Hepatocyte (in vitro differentiated cells): ENCODE measurements at places on chromosomes 12 and 14.

GRCh38 chr12:10155966-10156365 is 16.0 kb downstream of the OLR1 start:
- DNase-seq: no peak

- peak; percentile 50 for DNase-seq
These were observed 91.6 kb downstream of the DHRS2 start for GRCh38 chr14:23727566-23728335.

- DNase-seq: no peak
These were observed 103.8 kb downstream of the ACSS3 start for GRCh38 chr12:81181691-81182090.

DNA sequence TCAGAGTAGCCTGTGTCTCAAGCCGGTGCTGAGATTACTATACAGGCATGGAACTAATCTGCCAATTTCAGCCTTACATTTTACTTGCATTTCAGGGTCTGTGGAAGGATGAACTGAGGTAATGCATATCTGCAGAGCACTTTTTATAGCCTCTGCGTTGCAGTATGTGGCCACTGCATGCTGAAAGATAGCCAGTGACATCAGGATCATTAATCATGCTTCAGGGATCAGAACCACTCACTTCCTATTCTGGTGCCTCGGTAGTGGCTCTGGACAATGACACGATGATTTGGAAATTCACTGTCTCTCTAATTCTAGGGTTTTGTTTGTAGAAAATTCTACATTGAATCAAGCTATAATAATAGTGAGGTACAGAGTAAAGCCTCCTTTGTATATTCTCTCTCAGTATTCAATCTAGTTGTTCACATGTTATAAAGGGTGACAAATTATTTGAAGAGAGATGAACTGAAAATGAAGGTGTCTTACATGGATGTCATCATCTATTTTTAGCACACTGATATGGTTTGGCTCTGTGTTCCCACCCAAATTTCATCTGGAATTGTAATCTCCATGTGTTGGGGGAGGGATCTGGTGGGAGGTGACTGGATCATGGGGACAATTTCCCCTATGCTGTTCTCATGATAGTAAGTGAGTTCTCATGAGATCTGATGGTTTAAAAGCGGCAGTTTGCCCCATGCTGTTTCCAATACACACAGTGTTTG is 554.3 kb upstream of the MIS18BP1 start:
- DNase-seq: no peak

DNA sequence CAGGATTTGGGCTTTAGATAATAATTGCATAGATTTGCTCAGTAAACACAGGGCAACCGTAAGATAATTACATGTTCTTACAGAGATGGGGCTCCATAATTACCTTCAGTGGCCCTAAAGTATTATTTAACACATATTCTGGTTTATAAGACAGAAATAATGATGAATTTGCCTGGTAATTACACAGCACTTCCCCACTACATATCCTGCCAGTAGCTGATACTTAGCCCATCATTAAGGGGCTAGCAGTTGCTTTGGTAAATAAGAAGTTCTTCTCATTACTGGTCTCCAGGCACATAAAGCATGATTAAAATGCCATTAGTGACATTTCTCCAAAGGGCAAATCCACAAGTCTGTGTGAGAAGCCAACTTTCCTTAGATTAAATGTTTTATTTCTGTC is 158.7 kb downstream of the NUAK1 start:
- DNase-seq: no peak

- peak; percentile 78 for DNase-seq
These were observed 20.1 kb downstream of the STX2 start for GRCh38 chr12:130818635-130819576.

DNA sequence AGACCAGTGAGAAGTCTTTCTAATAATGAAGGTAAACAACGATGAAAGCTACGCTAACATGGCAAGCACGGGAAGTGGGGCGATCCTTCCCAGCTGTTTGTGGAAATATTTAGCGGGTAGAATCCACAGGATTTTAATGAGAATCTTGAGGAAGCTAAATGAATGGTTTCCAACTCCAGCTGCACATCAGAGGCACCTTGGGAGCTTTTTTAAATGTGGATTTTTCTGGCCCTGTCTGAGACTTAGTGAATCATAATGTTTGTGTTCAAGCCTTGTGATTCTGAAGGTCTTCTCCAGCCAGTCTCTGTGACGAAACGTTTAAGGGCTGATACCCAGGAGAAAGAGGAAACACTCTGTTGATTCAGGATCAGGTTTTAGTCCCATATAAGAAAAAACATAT is 169.8 kb downstream of the CAPZA3 start:
- no peak for DNase-seq

DNA sequence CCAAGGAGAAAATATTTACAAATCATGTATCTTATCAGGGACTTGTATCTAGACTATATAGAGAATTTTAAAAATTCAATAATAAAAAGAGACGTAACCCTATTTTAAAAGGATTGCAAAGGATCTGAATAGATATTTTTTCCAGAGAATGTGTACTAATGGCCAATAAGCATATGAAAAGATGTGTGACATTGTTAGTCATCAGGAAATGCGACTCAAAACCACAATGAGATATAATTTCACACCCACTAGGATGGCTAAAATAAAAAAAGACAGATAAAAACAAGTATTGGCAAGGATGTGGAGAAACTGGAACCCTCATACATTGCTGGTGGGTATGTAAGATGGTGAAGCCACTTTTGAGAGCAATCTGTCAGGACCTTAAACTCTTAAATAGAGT is 141.9 kb upstream of the BMP4 start:
- no peak for DNase-seq

DNA sequence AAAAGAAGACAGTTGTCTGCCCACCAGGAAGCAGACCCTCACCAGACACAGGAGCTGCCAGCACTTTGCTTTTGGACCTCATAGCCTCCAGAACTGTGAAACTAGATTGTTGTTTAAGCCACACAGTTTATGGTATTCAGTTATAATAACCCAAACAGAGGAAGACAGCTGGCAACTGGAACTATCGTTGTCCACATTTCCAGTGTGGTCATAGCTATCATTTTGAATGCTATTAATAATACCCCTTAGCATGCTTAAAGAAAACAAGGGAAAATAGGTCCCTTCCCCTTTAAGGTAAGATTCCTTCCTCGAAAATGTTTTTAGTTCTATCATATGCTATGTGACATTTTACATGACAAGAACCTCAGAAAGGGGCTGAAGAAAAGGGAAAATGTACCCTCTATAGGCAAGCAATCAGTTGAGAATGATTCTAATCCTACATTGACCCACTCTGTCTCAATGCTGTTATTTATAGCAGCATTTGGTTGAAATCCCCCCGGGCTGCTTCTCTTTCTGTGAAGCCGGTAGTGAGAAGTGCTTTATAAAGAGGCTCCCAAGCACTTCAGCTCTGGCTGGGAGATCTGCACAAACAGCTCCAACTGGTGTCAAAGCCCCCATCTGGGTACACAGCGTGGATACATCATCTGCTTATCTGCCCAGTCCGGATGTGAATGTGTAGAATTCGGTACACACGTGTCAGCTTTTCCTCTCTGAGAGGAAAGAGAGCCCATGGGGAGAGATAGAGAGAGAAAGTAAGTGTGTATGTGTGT is 221.2 kb upstream of the FLRT2 start:
- DNase-seq: no peak

DNA sequence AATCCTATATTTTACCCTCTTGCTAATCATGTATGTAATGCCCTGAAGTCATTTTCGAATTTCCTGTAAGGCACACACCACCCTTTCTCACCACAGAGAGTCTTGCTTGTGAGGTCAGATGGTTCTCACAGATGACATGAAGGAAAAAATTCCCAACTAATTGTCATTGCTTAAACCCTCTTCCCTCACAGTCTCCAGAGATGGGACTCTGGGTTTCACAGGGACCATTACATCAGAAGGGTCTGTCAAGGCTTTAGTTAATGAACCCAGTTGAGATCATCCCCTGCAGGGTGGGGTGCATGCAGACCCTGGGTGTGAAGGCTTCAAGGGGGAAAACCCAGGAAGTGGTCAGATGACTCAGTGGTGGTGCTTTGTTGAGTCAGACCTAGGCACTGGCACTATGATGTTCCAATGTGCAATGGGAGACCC is 229.6 kb downstream of the BCAT1 start:
- DNase-seq: no peak

DNA sequence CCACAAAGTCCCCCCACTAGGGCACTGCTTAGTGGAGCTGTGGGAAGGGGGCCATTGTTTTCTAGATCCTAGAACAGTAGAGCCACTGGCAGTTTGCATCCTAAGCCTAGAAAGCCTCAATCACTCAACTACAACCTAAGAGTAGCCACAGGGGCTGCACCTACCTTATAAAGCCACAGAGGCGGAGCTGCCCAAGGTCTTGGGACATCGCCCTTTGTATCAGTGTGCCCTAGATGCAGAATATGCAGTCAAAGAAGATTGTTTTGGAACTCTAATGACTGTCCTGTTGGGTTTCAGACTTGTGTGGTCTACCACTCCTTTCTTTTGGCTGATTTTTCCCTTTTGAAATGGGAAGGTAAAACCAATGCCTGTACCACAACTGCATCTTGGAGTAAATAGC is 59.5 kb downstream of the ATP2B1 start:
- no peak for DNase-seq

DNA sequence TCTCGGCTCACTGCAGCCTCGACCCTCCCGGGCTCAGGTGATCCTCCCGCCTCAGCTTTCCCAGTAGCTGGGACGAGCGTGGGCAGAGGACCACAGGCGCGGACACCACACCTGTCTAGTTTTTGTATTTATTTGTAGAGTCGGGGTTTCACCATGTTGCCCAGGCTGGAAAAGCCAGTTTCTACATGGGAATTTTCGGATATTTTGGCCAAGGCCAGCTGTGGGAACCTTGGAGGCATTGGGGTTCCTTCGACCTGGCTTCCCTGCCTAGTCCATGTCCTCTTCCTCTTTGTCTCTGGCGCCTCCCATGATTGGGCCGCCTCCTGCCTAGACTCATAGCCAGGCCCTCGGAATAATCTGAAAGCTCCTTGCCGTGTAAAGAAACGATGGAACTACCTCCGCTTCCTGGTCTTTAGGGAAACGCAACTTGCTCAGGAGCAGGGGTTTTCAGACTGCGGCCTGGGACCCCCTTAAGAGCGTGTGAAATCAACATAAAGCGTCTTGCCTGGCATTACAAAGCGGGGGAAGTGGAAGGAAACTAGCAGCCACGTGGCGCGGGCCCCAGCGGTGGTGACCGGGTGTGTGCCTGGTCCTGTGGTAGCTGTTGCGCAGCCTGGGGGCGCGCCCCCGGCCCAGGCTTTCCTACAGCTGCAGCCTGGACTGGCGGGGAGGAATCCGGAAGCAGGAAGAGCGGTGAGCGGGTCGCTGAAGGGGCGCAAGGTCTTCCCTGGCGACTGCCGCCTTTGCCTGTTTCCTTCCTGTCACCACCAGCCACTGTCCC is 1.4 kb upstream of the HSP90AA1 start:
- peak; percentile 41 for DNase-seq

DNA sequence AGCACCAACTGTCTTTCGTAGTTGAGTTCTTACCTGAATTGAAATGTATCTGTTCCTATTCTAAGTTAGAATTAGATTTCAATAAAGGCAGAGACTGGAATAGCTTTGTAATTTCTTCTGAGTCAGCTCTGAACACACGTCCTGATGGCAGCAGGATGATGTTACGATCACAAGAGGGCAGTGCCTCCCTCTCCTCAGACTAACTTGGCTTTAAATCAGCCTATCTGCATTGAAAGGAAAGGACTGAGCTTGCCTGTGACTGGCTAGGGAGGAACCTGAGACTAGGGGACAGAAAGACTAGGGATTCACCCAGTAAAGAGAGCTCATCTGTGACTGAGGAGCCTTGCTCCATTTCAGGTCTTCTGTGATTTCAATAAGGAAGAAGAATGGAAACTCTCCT is 323.7 kb upstream of the OR4E1 start:
- peak; percentile 57 for DNase-seq

DNA sequence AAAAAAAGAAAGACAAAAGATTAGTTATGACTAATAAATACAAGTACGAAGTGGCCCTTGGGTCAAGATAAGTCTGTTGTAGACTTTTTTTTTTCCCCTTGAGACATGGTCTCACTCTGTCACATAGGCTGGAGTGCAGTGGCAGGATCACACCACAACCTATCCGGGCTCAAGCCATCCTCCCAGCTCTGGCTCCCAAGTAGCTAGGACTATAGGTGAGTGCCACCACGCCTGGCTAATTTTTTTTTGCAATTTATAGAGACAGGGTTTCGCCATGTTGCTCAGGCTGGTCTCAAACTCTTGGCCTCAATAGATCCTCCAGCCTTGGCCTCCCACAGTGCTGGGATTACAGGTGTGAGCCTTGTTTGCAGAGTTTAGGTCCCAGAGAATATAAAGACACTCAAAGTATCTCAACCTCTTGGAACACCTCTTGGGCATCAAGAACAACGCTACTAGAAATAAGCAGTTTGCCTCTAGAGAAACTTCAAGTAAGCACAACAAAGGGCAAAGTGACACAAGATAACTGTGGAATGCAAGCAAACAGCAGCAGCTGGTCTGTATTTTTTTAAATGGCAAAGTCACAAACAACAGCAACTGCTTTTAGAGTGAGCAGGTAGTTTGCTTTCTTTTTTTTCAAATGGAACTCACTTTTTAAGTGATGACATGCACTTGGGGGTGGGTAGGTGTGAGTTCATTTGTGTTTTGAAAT is 3.9 kb upstream of the MDM2 start:
- DNase-seq: no peak
